ENCODE measurements at places on chromosomes 5 and 9.
A peak's percentile ranks its signal among the peaks of the same experiment; 100 is the strongest.

GRCh38 chr9:79912318-79913070 lies 340.7 kb downstream of the TLE4 start:
- no peak for DNase-seq

DNA sequence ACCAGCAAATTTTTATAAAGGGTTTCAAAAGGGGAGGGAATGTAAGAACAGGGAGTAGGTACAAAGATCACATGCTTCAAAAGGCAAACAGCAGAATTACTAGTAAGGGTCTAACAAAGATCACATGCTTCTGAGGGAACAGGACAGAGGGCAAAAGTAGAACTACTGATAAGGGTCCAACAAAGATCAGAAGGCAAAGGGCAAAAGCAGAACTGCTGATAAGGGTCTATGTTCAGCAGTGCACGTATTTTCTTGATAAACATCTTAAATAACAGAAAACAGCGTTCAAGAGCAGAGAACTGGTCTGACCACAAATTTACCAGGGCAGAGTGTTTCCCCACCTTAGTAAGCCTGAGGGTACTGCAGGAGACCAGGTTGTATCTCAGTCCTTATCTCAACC lies 469.5 kb upstream of the PIK3R1 start:
- DNase-seq = no peak

DNA sequence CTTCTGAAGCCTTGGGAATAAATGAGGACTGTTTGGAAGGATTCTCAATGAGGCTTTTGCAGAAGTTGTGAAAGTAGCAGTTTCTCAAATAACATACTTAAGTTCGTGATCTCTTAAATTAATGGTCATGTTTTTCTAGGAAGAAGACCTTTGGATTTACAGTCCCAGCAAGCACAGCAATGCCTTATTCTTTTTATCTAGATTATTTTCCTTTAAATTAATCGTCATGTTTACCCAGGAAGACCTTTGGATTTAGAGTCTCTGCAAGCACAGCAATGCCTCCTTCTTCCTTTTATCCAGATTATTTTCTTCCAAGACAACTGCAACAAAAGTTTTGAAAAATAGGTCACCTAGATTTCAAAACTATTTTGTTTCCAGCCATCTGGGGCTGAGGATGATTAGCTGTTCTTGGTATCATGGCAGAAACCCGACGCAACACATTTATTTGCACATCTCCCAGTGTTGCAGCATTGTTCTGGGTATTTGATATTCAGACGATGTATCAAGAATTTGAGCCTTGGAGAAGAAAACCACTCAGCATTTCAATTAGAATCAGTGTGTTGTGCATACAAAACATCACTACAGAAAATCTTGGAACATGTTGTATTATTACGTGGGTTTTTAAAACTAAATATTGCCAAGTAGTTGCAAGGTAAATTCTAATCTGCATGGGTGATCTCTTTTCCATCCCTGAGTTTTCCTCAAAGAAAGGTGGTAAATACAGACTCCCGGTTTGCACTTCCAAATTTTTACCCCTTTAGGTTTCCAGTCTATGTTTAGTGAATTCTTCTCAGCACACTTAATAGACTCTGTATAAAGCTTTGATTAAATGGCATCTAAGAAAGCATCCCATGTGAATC lies 50.9 kb downstream of the JAKMIP2 start:
- no peak for DNase-seq

DNA sequence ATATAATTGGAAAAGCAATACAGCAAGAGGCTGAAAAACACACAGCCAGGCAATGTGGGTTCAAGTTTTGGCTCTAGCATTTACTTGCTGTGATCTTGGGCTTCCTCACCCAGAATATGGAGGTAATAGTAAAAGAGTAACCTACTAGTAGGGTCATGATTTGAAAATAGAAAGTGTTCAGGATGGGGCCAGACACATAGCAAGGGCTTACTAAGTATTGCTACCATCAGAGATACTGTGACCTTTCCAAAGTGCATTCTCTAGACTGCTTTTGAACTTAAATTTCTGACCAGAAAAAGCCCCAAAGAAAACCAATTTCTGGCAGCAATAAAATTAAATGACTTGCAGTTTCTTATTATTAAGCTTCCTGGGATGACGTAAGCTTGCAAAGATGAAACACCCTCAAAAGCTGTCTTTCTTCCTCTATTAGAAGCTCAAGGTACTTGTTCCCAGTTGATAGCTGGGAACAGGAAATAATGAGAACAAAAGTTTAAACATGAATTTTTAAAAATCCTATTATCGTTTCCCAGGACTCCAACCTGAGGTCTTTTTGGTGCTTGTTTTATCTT lies 20.3 kb downstream of the SLC45A2 start:
- no peak for DNase-seq

DNA sequence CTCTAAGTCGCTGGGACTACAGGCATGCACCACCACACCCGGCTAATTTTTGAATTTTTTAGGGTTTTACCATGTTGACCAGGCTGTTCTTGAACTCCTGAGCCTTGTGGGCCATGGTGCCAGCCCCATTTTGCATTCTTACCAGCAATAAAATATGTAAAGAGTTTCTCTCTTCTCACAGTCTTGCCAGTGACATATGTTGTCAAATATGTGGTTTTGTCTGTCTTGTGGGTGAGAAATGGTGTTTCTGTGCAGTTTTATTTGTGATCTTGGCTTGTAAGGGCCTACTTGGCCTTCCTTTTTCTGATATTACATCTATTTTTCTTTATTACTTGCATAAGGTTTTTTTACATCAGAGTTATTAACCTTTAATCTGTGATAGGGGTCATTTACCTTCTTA lies 47.1 kb downstream of the SPIN1 start:
- DNase-seq = no peak

GRCh38 chr9:78073722-78074121 lies 42.1 kb upstream of the GNAQ start:
- DNase-seq = no peak

- DNase-seq = no peak
These were observed 7.9 kb upstream of the ESM1 start for GRCh38 chr5:54993318-54993717.

DNA sequence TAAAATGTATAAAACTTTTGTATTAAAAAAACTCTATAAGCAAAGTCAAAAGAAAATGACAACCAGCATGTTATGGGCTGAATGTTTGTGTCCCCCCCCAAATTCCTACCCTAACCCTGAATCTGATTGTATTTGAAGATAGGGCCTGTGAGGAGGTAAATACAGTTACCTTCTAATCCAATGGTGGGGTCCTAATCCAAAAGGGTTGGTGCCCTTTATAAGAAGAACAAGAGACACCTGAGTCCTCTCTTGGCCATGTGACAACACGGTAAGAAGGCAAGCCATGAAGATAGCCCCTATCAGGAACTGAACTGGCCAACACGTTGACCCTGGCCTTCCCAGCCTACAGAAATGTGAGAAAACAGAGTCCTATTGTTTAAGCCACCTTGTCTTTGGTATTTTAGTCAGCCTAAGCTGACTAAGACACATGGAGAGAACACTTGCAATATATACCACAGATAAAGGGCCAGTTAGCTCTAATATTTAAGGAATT lies 49.7 kb upstream of the AKNA start:
- no peak for DNase-seq

DNA sequence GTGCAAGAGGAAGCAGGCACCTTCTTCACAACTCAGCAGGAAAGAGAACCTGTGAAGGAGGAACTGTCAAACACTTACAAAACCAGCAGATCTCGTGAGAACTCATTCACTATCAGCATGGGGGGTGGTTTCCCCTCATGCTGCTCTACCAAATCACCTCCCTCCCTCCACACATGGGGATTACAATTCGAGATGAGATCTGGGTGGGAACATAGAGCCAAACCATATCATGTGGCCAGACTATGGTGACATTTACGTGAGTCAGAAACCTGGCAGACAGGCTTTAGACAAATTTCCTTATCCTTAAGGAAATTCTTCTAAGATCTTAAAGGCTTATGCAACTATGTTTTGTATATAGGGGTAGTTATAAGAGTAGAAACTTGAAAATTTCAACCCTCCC lies 8.7 kb upstream of the AOPEP start:
- no peak for DNase-seq

DNA sequence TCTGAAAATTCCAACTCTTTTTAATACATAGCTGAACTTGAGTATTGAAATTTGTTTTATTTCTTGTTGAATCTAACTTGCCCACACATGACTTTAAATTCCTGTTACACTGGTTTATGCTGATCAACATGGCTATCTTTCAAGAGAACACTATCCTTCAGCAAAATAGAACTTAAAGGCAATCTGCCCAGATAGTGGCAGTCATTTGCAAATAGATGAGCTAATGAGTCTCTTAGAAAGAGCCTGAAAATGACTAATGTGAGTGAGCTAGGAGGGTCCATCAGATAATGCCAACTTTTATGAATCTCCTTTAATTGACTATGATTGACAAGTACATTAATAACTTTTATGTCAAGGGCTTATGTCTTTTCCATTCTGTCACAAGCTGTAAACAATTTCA lies 1360.8 kb upstream of the C9orf72 start:
- DNase-seq = no peak

GRCh38 chr9:138122676-138123075 lies 245.1 kb downstream of the CACNA1B start:
- DNase-seq = no peak

GRCh38 chr9:79745752-79746336 lies 174.1 kb downstream of the TLE4 start:
- no peak for DNase-seq

- DNase-seq = no peak
These were observed 35.4 kb upstream of the TMC1 start for GRCh38 chr9:72485821-72486593.

GRCh38 chr9:107989099-107989498 lies 499.5 kb upstream of the KLF4 start:
- DNase-seq = no peak

GRCh38 chr5:156825688-156826087 lies 24.4 kb upstream of the PPP1R2B start:
- no peak for DNase-seq

DNA sequence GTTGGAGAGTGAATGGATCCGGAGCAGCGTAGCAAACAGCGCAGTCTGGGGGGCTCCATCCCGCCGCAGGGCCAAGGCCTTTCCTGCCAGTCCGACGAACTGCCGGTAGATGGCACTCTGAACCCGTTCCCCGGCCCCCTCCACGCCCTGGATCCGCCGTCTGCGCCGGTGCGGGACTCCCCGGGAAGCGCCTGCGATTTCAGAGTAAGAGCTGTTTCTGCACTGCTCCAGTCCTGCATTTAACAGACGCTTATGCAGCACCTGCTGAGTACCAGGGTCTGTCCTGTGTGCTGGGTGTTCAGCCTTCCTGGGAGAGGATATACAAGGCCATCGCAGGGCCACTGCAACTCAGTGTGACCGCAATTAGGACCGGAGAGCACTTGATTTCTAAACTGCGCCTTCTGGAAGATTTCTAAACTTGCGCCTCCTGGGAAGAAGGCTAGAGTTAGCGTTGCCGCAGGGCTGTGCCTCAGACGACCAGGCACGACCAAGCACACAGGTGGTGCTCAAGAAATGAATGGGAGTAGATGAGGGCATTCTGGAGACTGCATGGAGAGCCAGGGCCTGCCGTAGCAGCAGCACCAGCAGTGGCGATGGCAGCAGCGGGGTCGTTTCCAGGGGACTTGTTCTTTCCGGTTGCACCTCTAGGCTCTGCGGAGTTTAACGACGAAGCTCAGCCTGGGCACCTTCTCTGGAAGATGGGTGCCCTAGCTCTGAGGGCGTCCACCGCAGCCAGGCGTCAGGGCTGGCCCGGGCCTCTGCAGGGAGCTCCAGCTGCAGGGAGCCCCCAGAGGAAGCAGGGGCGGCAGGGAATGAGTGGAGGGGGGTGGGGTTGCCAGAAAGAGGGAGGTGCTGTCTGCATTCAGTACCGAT lies 14.3 kb upstream of the TIFAB start:
- DNase-seq = peak; percentile 39

DNA sequence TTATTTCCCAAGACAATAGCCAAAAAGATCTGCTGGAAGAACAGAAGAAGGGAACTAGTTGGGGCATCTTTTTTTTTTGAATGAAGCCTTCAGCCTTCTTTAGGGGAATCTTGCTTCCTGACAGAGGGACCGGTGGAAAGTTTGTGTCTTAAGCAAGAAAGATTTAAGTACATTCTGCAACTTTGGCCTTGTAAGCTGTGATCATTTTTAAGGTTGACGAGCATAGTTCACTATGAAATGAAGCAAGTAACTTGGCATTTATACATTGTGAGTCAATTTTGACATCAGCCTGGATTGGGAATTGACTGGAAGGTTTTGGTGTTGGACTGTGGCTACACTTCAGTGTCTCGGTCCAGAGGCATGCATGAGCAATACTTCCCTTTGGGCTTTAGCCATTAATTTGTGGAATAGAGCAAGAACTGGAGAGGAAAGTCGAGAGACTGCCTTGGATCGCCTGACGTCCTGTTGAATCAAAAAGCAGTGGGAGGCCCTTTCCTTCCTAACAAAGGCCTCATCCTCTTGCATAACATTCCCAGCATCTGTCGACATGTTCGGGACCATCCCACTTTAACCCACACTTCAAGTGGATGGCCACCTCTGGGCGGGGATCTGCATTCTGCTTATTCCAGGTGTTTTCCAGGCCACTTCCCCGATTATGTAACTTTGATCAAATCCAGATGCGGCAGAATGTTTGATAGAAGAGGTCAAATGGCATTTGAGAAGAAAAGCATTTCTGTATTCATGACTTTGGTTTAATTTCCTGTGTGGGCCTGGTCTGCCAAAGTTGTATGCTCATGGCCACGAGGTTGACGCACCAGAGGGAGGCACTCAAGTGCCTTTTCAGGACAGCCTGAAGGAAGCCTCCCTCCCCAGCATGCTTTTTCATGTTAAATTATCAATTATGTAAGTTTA lies 12.5 kb downstream of the ABL1 start:
- no peak for DNase-seq

GRCh38 chr5:133385346-133385745 lies 227.0 kb downstream of the FSTL4 start:
- DNase-seq = no peak

- DNase-seq = no peak
These were observed 396.1 kb upstream of the MPDZ start for GRCh38 chr9:13675638-13676000.

DNA sequence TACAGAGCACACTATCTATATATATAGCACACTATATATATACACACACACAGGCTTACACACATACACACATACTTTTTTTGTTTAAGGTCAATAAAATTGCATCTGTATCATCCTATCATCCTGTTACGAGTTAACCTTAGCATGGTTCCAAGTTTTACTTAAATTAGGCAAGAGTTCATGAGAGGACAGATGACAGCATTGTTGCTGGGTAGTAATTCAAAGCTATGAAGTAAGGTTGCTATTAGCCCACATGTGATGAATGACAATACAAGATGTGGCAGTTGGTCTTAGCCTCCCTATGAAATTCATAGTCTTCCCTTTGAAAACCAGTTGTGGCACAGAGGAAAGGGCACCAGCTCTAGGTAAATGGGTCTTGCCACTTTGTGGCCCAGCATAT lies 438.1 kb downstream of the ACTL7B start:
- no peak for DNase-seq

- no peak for DNase-seq
These were observed 149.7 kb upstream of the SV2C start for GRCh38 chr5:75933489-75933888.

GRCh38 chr9:132712753-132713152 lies 42.5 kb downstream of the GTF3C4 start:
- DNase-seq = no peak
